ENCODE measurements at places on chromosomes 2 and 18.

DNA sequence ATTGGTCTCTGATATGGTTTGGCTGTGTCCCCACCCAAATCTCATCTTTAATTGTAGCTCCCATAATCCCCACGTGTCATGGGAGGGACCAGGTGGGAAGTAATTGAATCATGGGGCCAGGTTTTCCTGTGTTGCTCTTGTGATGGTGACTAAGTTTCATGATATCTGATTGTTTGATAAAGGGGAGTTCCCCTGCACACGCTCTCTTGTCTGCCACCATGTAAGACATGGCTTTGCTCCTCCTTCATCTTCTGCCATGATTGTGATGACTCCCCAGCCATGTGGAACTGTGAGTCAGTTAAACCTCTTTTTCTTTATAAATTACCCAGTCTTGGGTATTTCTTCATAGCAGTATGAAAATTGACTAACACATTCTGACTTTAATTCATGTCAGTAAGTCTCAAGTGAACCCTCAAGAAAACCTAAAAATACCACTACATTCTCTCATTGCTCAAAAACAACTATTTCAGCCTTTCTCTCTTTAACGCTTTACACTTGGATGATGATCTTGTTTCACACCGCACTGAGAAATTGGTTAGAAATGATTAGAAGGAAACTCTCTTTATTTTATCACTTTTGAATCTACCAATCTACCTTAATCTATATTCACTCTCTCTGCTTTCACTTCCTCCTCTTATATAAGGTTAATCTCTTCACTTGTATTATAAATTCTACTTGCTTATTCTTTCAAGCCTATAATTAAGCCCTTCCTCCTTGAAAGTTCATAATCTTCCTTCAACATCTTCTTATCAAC is 110.1 kb downstream of the GALR1 start:
- no peak for DNase-seq

DNA sequence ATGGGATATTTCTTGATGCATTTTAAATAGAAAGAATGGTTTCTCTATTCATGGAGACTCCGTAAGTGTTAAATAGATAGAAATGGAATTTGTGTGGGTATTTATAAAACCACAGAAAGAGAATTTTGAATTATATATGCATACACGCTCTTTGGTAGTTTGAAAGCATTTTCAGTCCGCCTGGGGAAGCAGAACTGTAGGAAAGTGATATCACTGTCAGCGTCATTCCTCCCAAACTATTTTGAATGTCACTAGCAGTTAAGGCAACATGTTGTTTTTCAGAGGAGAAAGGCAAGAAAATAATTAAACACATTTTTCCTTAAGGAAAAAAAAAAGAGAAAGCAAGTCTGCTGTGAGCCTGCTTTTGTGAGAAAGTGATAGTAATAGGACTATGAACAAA is 8.7 kb upstream of the ERMN start:
- DNase-seq = no peak

DNA sequence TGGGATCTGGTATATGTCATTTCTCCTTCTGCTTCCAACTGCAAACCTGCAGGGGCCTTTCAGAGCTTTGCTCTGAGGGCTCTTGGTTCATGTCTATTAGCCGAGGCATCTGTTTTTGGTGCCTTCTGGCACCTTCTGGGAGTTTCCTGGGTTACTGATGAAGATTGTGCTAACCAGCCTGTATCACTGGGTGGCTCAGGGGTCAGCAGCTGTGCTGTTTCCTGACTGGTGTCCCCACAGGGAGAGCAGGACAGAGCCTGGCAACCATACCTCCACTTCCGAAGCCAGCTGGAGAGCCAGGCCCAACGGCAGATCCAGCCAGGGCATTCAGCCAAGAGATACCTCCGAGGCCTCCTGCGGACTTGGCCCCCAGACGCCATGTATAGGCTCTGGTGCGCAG is 17.5 kb downstream of the KIAA2012 start:
- no peak for DNase-seq

GRCh38 chr2:176525086-176525485 is 255.8 kb downstream of the MTX2 start:
- DNase-seq = no peak

GRCh38 chr2:218023636-218024035 is 20.8 kb upstream of the TNS1 start:
- DNase-seq = no peak

GRCh38 chr2:95012881-95013550 is 12.5 kb upstream of the MAL start:
- DNase-seq = no peak

- no peak for DNase-seq
These were observed 108.0 kb upstream of the LDAH start for GRCh38 chr2:20930928-20931327.

GRCh38 chr2:107817378-107817777 is 9.3 kb upstream of the RGPD4 start:
- no peak for DNase-seq

- DNase-seq = no peak
These were observed 139.8 kb upstream of the TANK start for GRCh38 chr2:161020437-161020836.

DNA sequence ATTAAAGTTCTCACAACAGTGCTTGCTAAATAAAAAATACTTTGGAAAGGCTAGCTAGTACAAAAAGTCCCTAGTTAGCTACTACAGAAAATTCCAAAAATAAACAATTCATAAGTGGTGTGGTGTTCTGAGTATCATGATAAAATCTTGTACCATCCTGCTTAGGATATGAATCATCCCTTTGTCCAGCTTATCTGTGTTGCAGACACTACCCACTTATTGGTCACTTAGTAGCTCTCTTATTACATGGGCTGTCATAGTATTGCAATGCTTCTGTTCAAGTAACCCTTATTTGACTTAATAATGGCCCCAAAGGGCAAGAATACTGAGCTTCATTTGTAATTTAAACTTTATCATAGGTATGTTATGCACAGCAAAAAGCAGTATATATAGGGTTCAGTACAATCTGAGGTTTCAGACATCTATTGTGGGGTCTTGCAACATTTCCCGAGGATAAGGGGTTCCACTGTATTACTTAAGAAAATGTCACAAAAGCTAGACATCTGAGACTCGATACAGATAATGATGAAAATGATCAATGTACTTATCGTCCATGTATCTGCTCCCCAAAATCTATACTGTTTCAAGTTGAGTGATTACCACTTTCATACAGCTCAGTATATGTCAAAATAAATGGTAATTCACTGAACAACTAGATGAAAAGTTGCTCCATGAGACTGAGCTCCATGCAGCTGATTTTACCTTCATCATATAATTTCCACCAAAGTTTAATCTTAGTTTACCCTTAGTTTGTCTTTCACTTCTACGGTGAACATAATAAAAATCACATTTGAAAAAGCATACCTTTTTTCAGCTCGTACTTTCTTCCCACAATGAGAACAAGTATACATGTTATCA is 93.8 kb downstream of the C2orf74 start:
- DNase-seq = no peak

DNA sequence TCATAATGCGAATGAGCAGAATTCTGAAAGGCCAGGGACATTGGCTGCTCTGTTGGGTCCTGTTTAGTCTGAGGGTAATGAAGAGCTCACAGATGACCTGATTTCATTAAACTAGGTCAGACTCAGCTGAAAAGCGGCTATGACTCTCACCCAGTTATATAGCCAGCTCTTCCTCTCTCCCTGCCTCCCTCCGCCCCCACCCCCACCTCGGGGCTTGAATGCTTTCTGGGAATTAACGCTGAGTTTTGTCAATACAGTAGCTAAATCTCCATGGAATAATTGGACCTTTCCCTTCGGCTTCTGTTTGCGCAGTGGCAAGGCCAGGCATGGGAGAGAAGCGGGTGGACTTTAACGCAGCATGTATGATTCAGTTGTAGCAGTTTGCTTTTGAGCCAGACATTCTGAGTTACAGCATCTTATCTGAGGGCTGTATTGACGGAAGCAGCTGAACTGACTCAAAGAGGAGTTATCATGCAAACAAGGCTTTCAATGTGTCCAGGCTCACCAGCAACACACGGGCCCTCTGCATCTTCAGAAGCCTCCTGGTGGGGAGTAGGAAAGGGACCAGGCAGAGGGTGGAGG is 110.6 kb downstream of the MYCN start:
- no peak for DNase-seq

GRCh38 chr2:218022131-218022850 is 19.5 kb upstream of the TNS1 start:
- DNase-seq = no peak

DNA sequence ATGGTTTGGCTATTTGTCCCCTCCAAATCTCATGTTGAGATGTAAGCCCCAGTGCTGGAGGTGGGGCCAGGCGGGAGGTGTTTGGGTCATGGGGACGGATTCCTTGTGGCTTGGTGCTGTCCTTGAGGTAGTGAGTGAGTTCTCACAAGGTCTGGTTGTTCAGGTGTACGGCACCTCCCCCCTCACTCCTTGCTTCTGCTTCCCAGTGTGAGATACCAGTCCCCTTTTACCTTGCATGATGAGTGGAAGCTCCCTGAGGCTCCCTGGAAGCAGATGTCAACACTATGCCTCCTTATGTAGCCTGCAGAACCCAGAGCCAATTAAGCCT is 232.6 kb downstream of the LDLRAD4 start:
- DNase-seq = no peak

GRCh38 chr2:29293830-29294438 is 178.7 kb downstream of the CLIP4 start:
- no peak for DNase-seq

GRCh38 chr2:53407363-53408080 is 360.1 kb upstream of the CHAC2 start:
- no peak for DNase-seq

DNA sequence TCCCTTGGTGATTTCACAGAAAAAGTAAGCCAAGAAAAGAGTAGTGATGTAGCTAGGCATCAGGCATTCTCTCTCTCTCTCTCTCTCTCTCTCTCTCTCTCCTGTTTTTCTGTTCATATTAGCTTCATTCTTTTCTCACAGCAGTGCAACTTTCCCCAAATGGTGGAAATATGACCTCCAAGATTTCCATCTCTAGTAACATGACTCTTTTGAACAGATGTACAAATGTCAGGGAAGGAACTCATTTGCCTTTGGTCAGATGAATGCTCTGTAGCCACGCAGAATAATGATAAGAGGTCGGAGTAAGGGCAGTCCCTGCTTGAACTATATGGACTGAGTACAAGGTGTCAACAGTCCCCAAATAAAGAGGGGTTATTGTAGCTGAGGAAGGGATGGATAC is 316.2 kb downstream of the GALNT13 start:
- no peak for DNase-seq

- no peak for DNase-seq
These were observed 5.2 kb upstream of the RSAD2 start for GRCh38 chr2:6872394-6872793.

DNA sequence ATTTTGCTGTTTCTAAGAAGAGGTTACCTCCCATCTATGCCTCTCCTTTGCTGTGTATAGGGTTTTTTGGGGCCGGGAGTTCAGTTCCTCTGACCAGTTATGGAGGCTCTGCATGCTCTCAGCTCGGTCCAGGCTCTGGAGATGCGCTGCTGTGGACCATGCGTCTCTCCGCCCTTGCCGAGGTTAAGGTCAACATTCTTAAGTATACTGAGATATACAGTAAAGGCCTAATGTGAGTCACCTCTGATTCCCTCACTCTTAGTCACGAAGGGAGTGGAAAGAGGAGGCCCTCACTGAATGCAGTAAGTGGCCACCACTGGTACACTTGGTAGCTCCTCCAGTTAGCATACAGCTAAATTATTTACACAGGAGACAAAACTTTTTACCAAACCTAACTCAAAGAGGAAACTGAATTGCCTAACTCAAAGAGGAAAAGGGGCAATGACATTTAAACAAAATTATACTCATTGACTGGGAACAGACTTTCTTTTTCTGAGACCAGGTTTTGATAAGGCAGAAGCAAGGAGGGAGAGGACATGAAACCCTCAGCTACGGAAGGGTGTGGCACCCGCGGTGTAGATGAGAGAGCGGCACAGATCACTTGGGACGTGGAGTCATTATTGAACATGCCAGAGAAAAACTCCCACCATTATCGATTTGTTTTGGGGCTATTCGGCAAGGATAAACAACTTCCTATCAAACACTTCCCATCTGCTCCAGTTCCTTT is 98.7 kb downstream of the COPS8 start:
- no peak for DNase-seq

DNA sequence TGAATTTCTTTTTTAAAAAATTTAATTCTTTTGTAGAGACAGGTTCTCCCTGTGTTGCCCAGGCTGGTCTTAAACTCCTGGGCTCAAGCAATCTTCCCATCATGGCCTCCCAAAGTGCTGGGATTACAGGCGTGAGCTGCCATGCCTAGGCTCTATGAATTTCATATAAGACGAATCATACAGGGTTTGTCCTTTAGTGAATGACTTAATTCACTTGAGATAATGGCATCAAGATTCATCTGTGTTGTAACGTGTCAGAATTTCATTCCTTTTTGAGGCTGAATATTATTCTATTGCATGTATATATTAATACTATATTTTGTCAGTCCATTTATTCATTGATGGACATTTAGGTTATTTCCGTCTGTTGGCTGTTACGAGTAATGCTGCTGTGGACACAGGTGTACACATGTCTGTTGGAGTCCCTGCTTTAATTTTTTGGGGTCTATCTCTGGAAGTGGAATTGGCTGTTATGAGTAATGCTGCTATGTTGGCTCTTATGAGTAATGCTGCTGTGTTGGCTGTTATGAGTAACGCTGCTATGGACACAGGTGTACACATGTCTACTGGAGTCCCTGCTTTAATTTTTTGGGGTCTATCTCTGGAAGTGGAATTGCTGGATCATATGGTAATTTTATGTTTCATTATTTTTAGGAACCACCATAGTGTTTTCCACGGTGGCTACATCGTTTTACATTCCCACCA is 210.6 kb downstream of the CAMKMT start:
- DNase-seq = no peak

- DNase-seq = no peak
These were observed 46.7 kb downstream of the PUM2 start for GRCh38 chr2:20303966-20304365.

DNA sequence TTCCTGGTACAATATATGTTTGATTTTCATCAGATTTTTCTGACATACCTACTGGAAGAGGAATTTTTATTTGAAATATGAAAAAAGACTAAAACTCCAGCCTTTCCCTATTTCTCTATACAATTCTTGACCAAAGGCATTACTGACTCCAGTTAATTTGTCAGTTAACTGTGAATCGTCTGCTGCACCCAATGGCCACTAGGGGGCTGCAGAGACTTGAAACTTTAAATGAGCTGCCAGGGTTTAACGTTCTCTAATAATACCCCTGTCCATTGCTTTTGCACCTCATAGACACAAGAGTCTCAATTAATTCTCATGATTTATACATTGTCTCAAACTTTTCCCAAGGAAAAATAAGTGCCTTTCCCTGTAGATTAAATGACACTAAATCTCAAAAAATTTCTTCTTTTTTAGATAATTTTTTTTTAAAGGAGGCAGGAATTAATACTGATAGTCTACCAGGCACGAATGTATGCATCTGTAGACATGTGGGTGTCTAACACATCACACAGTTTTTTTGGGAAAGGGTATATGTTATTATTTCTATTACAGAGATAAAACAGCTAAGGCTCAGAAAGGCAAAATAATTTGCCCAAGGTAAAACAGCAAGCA is 1.8 kb upstream of the ALK start:
- no peak for DNase-seq

- DNase-seq = no peak
These were observed 182.9 kb downstream of the VWC2L start for GRCh38 chr2:214593727-214594126.

- no peak for DNase-seq
These were observed 60.9 kb downstream of the SOWAHC start for GRCh38 chr2:109674894-109675534.

- DNase-seq = no peak
These were observed 3.6 kb upstream of the DLX2 start for GRCh38 chr2:172106108-172106961.

All from anterior cingulate cortex (tissue), 58 donors.